ENCODE measurements at places on chromosomes 3 and 15.

DNA sequence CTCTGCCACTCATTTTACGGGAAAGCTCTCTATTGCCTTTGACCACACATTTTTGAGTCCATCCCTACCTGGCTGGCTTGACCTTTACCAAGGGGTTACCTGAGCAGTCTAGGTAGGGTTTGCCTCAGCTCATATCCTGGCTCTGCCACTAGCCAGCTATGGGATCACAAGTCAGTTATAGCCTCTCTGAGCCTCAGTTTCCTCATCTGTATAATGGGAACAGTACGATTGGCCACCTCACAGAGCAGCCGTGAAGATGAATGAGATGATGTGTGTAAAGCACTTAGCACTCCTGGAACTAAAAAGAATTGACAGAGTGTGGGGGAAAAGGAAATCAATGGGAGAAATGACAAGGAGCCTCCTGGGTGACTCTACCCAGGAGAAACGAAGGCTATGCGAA lies 28.0 kb downstream of the SPATA12 start:
- DNase-seq: no peak

DNA sequence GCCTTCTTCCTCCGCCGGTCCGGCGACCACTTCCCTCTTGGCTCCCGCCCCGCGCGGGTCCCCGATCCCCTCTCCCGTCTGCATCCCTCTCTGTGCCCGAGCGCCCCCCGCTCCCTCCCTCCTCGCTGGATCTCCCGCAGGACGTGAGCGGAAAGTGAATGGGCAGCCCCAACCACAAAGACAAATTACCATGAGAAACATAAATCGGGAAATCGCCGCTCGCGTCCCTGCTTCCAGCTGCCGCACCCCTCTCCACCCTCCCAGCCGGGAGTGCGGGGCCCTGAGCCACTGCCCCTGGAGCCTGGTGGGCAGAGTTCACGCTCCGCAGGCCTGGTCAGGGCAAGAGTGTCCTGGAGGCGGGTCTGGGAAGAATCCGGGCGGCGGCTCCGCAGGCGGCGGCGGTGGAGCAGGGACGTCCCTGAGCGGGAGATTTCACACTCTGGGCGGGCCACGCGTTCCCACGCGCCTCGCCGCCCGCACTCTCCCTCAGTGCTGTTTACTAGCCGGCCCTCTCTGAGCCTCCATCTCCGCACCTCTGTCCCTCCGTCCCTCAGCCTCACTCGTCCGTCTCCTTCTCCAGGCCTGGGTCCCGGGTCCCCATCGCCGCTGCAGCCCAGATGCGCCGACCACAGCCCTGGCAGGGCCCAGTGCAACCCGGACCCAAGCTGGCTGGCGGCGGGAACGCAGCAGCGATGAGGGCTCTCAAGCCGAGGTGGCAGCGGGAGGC lies 835 bp downstream of the SEMA5B start:
- no peak for DNase-seq

- DNase-seq: no peak
Measured at GRCh38 chr3:46959161-46959511, 17.4 kb downstream of the CCDC12 start.

DNA sequence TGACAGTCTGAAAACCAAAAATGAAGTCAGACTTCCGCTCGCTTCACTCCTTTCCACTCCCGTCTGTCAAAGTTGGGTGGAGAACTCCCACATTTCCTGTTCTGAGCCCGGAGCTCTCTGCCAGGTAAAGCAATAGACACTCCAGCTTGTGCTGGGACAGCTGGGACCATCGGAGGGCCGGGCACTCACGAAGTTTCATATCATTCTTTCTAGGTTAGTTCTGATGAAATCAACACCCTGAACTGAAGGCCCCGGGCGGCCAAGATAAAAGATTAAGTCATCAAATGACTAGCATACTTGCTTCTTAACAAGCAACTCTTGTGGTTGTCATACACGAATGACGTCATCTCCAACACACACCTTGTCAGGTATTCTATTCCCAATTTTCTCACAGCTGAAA lies 42.1 kb downstream of the MAGI1 start:
- no peak for DNase-seq

DNA sequence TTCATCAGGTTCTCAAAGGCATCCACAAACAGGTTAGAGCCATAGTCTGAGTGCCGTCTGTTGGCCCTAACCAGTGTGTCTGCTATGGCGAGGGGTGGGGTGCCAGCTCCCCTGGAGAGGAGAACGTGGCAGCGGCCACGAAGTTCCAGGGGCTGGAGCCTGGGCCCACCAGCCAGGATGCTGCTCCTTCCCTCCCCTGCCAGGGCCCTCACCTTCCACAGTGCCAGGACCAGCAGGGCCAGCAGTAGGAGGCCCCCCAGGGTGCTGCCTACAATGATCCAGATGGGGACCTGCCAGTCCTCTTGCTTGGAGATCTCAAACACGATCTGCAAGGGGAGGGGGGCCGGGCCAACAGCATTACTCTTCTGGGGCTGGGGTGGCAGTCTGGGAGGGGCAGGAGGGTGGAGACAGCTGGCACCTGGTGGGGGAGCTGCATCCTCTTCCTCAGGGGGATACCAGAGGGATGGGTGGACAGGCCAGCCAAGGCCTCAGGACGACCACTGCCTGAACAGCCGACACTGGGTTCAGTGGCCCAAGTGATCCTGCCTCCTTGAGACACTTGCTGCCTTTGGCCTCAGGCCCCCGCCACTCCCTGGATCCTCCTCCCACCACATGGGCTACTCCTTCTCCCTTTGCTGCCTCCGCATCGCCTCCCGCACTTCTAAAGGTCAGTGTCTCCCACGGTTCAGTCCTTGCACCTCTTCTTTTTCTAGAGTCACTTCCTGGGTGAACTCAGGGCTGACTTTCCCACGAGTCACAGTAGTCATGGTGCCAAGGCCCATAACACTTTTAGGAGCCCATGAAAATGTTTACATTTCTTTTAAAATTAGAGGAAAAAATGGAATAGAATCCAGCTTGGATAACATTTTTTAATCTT lies 26.3 kb downstream of the FEM1B start:
- no peak for DNase-seq

- no peak for DNase-seq
Measured at GRCh38 chr3:63528325-63529000, 124.0 kb upstream of the SNTN start.

DNA sequence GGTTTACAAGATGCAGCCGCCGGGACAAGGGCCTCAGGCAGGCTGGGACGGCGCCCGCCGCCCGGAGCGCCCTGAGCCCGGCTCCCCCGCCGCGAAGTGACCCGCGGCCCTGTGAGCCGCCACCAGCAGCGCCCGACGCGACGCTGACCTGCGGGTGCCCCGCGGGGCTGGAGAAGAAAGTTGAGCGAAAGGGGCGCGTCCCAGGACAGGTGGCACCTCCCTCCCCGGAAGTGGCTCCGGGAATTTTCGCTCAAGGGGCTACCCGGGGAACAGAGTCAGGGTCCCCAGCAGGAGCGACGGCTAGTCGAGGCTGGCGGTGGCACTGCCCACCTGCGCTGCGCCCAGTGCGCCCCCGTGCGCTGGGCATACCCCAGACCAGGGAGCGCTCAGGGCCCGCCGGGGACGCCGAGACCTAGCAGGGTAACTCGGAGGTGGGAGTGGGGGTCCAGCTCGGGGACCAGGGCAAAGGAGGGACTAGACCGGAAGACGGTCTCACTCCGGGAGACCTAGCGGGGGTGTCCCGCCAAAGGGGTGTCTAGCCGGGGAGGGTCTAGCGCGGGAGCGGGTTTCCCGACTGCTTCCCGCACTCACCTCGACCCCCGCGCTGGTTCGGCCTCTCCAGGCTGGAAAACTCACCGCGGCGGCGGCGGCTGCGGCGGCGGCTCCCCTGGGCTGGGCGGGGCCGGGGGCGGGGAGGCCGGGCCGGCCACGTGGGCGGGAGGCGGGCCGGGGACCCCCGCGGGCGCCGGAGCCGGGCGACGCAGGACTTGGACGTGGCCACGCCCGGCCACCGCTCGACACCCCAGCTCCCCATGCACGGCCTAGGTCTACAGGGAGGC lies 18.4 kb downstream of the SPATA12 start:
- DNase-seq: no peak

GRCh38 chr15:41883484-41883825 lies 10.4 kb downstream of the SPTBN5 start:
- no peak for DNase-seq

- DNase-seq: peak; percentile 32
Measured at GRCh38 chr3:62159709-62160092, 213.6 kb downstream of the FEZF2 start.

DNA sequence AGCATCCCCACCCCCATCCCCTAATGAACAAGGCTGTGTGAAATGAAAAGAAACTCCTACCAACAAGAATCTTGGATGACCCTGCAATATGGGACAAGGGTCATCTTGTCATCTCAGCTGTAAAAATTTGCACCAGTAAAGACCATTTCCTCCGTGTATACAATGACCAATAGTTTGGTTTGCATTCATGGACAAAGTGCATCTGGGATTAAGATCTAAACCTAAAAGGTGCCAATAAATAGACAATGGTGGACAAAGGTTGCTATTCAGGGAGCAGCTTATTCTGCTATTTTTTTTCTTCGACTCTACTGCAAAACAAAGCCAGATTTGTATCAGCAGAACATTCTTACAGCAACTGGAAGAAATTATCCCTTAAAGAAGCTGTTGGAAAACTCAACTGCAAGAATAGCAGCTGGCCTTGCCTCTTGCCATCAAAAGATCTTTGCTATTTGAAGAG lies 8.0 kb downstream of the MGLL start:
- DNase-seq: no peak

GRCh38 chr3:45817831-45818522 lies 21.6 kb upstream of the SLC6A20 start:
- no peak for DNase-seq

DNA sequence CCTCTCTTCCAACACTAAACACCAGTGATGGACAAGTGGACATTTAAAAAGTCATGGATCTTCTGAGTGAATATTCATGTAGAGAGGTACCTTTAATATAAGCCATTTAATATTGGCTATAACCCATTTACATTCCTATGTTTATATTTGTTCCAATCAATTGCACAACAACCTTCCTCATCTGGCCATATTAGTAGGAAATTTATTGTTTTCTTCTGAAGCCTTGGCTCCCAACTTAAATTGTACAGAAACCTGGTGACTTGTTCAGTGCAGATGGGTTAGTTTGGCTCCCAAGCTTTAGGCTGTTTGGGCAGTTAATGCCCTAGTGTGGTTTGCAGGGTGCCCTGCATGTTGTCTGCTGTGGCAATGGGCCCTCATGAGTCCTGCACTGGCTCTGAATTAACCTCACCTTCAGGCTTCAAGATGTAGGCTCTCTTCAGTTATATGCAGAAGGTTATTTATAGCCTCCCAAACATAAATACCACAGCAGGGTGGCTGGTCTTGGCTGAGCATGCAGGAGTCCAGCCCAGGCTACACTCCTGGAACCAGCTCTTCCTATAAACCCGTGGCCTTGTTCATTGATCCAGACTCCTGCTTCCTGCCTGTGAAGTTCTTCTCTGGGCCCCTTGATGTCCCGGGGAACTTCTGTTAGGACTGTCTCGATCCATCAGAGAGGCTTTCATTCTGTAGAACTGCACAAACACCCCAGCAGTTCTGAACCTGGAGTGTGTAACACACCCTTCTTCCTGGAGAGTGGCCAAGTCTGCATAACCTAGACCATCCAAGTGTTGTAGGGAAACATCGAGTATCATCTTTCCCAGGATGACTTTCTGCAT lies 57.0 kb downstream of the DUT start:
- no peak for DNase-seq

DNA sequence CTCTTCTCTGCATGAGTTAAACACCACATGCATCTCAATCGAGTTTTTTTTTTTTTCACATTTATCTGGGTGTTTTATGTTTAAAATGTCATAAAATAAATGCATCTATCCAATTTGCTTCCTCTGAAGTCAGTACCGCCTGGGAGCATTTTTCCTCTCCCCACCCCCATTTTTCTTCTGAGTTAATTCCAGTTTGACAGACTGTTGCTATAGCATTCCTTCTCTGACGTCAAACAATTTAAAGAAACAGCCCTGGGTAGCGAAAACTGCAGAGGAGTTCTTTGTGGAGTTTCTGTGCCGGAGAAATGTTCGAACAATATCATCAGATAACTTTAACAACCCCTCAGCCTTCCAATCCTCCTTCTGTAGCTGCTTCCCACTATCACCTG lies 900 bp upstream of the GNB4 start:
- DNase-seq: no peak

DNA sequence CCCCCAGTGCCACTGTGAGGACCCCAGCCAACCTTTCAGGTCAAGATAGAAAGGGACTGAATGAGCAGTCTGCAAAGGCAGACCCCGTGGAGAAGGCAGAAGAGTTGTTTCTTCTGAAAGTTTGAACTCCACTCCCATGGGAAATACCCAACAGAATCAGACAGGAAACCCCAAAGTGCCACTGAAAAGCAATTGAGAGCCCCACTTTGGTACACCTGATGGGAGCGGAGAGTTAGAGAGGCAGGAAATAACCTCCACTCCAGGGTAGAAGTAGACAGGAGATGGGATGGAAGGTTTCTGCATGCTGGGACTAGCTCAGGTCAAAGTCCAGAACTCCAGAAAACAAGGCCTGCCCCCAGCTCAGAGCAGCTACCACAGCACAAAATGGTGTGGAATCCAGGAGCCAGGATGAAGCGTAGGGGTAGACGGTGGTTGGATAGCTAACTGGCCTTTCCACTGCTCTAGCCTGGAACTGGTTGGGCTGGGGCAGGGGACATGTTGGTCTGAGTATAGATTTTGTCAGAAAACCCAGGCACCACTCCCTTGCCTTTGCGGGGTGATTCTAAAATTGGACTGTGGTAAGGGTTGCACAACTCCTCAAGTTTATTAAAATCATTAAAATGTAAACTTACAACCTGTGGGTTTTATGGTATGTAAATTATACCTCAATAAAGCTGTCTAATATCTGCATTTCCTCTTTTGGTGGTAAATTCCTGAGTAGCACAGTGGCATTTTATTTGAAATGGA lies 1.9 kb upstream of the RAB43 start:
- DNase-seq: no peak

DNA sequence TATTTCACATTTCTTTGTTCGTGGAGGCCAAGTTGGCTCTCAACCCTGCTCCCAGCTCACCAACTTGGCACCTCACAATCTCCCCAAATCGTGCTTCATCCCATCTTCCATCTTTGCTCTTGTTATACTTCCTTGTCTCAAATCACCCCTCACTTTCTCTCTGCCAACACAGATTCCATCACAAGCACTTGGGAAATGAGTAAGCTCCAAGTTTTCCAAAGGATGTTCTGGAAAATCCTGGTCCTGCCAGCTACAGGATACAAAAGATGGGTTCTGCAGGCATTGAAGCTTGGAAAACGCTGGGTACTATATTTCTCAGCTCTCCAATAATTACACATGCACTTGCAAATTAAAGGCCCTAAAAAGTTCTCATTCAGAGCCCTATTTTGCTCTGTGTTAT lies 4.1 kb upstream of the TM4SF4 start:
- DNase-seq: no peak

GRCh38 chr3:32842987-32843386 lies 25.2 kb downstream of the TRIM71 start:
- DNase-seq: no peak

GRCh38 chr15:36529296-36530011 lies 50.0 kb upstream of the CDIN1 start:
- no peak for DNase-seq
